ENCODE measurements at places on chromosomes 7 and 10. TPM values are rescaled to one million over a fixed set of nuclear protein-coding genes. Genes with fewer than 3 reads are reported as not detected.

GRCh38 chr7:87369216-87369615, 23.8 kb downstream of the CROT start:
- no peaks in the 10 kb centered on the region for H3K36me3 ChIP-seq
- H3K27me3 ChIP-seq: no peaks in the 10 kb centered on the region
- no peak overlapping the region for H3K4me3 ChIP-seq
- H3K4me1 ChIP-seq: no peaks in the 10 kb centered on the region
- H3K27ac ChIP-seq: no peak overlapping the region

DNA sequence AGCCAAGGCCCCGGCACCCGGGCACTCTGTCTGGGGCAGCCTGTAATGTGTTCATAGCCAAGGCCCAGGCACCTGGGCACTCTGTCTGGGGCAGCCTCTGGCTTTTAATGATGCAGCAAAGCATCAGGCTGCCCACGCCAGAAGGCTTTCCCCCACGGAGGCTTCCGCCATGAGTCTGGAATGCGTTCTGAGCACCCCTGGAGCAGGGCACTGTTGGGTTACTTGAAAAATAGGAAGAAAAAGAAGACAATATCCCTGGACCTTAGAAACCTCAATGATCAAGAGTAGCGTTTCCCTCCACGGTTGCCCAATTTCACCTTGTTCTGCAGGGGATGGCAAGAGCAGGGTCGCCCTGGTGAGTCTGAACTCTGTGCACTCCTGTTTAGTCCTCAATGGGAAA, 565.0 kb downstream of the PTPRN2 start:
- H3K4me1 ChIP-seq: no peaks in the 10 kb centered on the region
- H3K36me3 ChIP-seq: no peaks in the 10 kb centered on the region
- no peak overlapping the region for H3K27ac ChIP-seq
- no peak for DNase-seq

GRCh38 chr7:1233333-1234048, 819 bp downstream of the UNCX start:
- peaks cover 64% of the 10 kb centered on the region for H3K27me3 ChIP-seq
- H3K4me1 ChIP-seq: peaks cover 24% of the 10 kb centered on the region
- no peaks in the 10 kb centered on the region for H3K36me3 ChIP-seq
- no peak overlapping the region for H3K4me3 ChIP-seq
- no peak overlapping the region for H3K27ac ChIP-seq
- DNase-seq: peak; percentile 31

DNA sequence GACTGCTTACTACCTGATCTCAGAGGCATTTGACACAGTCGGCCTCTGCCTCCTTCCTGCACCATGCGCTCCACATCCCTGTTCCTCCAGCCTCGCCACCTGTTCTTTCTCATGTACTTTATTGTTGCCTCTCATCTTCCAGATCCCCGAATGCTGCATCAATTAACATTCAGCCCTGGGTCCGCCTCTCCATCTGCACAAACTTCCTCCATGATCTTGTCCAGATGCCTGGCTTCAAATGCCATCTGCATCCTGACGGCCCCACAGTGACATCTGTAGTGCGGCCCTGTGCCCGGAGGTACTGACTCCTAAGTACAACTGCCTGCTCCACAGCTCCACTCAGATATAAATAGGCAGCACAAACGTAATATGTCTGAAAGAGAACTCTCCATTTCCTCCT, 51.2 kb upstream of the STK17A start:
- no peaks in the 10 kb centered on the region for H3K4me1 ChIP-seq
- no peaks in the 10 kb centered on the region for H3K27me3 ChIP-seq
- no peak overlapping the region for H3K27ac ChIP-seq

DNA sequence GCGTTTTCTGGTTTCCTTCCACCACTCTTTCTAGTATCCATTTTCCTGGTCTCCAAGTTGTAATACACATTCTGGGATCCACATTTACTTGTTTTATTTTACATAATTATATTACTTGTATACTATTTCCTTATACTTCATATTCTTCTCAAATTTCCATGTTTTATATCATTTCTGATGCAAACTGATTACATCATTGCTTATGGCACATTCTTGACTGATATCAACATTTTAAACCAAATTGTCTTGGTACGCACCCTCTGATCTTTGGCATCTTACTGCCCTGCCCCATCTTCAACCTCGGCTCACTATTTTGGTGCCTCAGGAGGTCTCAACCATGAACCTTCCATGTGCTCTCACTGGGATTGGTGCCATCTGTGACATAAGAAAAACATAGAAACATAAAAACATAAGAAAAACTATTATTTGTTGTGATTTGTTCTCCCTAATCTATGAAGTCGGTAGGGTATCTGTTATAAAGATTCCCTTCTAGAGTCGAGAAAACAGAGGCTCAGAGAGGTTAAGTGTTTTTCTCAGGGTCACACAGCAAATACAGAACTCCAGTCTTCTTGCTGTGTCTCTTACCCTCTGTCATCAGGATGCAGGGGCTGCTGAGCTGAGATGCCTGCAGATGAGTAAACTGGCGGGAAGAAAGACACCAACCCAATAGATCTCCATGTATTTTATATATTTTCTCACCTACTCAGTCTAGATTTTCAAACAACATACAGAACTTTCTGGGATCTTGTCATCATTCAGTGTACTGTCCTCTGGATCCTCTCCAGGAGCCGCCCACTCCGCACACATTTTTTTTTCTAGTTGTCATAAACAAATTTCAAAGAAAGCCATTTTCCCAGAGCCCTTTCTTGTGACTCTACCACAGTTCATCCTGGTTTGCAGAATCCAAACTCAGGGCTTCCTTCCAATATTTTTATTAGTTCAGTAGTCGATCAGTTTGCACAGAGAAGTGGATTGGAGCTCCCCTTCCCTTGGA, 79.5 kb downstream of the PARP12 start:
- H3K4me1 ChIP-seq: no peaks in the 10 kb centered on the region
- H3K4me3 ChIP-seq: no peak overlapping the region
- H3K27ac ChIP-seq: no peak overlapping the region
- no peaks in the 10 kb centered on the region for H3K27me3 ChIP-seq
- no peak for DNase-seq

GRCh38 chr10:92697663-92698511, 8.1 kb downstream of the HHEX start:
- DNase-seq: peak; percentile 51
- no peak overlapping the region for H3K4me3 ChIP-seq
- H3K27me3 ChIP-seq: no peaks in the 10 kb centered on the region

The STK32C gene
- 20.0 TPM for total RNA-seq

Data from B cell (primary cell).